ENCODE measurements at places on chromosomes 7 and 10.

- no peak for DNase-seq
Measured at GRCh38 chr7:48040944-48041652, 5.8 kb downstream of the C7orf57 start.

DNA sequence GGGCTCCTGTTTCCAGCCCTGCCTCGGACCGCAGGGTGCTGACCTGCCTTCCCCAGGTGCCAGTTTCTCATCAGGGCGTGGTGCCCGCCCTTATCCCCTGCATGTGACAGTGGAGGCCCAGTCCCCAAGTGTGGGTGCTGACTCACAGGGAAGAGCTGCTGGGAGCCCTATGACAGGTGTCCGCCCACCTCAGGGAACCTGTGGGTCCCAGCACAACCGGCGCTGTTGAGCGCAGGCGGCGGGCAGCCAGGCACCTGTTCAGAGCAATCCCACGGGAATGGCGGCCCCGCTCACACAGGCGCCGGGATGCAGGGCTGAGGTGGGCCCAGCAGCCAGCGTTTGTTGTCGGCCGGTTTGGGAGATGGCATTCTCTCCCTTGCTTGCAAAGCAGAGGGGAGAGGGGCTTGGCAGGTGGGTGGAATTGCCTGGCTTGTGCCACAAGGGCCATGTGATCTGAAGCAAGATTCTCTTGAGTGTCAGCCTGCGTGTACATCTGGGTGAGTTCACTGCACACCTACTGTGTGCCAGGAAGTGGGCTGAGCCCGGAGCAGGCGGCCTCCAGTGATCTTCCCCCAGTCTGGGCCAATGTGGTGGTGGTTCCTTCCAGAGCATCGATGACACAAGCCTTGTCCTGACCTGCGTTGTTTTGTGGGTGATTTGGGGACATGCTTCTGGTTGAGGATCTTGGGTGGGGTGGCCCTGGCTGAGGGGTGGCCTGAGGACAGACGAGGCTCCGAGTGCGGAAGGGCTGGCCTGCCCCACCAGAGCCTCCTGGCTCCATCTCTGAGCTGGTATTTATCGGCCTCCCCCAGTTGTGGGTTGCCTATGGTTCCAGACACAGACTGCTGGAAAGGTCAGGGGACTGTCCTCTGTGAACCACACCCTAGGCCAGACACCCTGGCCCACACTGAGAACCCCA, 2.4 kb downstream of the PWWP2B start:
- DNase-seq: no peak

GRCh38 chr10:34047389-34047788, 712.9 kb upstream of the NRP1 start:
- no peak for DNase-seq

- DNase-seq: no peak
Measured at GRCh38 chr7:78528964-78529363, 730.4 kb downstream of the PHTF2 start.

GRCh38 chr10:95404864-95405263, 114.1 kb upstream of the PDLIM1 start:
- DNase-seq: no peak
